Left renal pelvis (tissue), 4 donors: ENCODE measurements at places on chromosomes 5 and 9.

- no peak for DNase-seq
Observed at GRCh38 chr9:115202181-115202580, 84.2 kb upstream of the TNC start.

DNA sequence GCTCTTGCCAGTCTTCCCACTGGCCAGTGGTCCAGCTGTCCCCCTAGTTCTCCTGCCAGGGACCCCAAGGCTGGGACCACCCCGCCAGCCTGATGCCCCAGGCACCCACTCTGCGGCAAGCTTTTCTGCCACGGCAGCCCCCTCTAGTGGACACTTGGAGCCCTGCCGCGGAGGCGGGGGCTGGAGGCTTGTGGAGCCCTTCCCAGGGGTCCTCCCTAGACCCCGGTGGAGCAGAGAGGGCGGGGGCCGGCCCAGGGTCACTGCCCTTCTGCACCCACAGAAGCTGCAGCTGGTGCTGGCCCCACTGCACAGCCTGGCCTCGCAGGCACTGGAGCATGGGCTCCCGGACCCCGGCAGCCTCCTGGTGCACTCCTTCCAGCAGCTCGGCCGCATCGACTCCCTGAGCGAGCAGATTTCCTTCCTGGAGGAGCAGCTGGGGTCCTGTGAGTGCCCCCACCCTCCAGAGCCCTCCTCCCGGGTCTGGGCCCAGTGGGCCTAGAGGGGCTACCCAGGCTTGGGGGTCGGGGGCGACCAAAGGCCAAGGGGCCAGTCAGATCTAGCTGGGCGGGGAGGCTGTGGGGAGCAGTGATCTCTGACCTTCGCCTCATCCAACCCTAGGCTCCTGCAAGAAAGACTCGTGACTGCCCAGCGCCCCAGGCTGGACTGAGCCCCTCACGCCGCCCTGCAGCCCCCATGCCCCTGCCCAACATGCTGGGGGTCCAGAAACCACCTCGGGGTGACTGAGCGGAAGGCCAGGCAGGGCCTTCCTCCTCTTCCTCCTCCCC lies 9.1 kb downstream of the EGFL7 start:
- no peak for DNase-seq

DNA sequence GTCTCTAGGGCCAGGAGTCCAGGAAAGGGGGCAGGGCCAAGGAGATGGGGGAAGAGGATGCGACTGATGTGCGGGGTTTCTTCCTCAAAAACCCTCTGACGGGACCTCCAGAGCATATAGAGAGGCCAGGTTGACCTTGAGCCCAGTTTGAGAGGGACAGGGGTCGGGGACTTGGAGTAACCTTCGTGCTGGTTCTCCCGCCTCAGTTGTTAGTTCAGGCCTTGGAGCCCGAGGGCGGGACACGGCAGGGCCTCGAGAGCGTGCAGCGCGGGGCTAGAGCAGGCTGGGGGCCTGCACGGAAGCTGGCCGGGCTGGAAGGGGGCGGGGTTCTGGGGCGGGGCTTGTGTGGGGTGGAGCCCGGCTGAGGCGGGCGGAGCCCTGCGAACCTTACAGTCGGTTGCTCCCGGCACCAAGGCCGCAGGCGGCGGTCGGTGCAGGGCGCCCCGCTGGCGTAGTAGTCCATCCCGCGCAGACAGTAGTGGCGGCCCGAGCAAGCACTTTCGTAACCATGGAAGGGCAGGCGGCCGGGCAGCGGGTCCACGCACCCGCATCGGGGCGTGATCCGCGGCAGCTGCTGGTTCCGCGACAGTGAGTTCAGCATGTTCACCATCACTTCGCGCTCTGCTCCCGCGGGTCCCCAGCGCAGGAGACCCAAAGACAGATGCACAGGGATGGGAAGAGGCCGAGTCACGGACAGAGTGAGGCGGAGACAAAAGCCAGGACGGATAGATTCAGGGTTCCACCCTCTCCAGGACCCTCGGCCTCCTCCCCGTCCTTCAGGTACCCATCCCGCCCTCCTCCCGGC lies 4.0 kb upstream of the MYORG start:
- DNase-seq = no peak

DNA sequence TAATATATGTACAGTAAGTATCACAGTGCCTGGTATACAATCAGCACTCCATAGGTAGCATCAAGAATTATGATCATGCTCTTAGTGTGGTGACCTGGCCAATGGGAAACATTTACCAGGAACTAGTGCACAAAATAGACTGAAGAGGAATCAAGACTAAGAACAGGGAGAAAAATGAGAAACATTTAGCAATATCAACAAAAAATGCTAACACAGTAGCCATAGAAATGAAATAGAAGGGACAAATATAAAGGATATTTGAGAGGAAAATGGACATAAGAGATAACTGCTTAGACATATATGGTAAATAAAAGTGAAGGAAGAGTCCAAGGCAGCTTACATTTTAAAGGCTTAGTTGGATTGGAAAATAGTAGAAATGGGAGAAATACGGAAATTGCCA lies 16.5 kb upstream of the SPATA9 start:
- DNase-seq = no peak

GRCh38 chr5:180596115-180596667 lies 4.9 kb upstream of the SCGB3A1 start:
- no peak for DNase-seq

GRCh38 chr9:89534515-89535287 lies 36.8 kb upstream of the SEMA4D start:
- DNase-seq = no peak

GRCh38 chr5:67047160-67047559 lies 149.4 kb downstream of the CD180 start:
- no peak for DNase-seq

GRCh38 chr9:108333530-108333983 lies 522.2 kb downstream of the ACTL7B start:
- no peak for DNase-seq

DNA sequence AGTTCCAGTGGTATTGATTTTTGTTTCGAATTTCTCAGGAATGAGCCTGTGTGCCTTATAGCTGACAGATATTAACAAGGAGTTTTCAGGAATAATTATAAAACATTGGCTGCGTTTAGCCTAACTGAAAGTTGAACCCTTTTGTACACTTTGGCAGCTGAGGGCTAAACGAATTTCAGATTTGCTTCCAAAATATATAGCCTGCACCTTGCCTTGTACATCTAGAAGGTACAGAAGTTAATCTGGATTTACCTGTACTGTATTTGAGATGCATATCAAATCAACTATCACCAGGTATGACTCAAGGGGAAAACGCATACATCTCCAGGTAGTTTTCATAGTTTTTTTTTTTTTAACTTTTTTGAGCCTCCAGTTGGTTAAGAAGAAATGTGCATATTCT lies 1.9 kb upstream of the MSX2 start:
- no peak for DNase-seq

DNA sequence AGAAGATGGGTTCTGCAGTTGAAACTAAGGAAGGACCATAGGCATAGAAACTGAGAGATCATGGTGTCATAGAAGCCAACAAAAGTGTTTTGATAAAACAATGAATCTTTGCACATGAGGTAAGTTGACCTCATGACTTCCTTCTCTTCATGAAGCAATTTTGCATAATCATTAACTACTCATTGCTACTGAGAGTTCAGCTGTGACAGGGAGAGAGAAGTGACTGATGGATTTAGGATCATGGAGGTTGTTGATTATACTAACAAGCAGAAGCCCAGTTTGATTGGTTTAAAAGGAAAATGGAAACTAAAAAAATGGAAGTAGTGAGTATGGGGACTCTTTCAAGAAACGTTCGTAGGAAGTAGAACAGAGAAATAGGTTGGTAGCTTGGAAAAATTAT lies 51.2 kb downstream of the PARP8 start:
- no peak for DNase-seq

GRCh38 chr5:81300921-81301270 lies 491 bp upstream of the ZCCHC9 start:
- no peak for DNase-seq

- DNase-seq = no peak
Observed at GRCh38 chr9:125984461-125984860, 237.3 kb downstream of the PBX3 start.

DNA sequence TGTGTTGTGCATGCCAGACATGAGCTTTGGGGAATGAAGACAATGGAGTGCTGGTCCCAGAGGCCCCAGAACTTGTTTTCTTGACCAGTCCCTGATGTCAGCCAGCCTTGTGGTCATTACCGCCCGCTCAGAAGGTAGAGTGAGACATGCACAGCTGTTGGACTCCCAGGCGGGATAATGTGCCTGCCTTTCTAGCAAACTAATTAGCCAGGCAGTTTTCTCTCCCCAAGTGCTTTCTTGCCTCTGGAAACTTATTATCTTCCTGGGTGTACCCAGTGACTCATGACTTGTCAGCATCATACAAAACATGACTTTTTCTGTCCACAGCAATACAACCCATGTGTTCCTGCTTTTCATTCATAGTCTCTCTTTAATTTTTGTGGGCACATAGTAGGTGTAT lies 131.1 kb downstream of the RMI1 start:
- no peak for DNase-seq

GRCh38 chr5:123111502-123111901 lies 22.5 kb downstream of the PRDM6 start:
- DNase-seq = no peak

GRCh38 chr9:26946753-26947727 lies at the start of gene PLAA:
Gene PLAA (minus strand): TSS chr9:26947242. CDS start chr9:26947045, 197 bp downstream.
- peak; percentile 83 for DNase-seq

DNA sequence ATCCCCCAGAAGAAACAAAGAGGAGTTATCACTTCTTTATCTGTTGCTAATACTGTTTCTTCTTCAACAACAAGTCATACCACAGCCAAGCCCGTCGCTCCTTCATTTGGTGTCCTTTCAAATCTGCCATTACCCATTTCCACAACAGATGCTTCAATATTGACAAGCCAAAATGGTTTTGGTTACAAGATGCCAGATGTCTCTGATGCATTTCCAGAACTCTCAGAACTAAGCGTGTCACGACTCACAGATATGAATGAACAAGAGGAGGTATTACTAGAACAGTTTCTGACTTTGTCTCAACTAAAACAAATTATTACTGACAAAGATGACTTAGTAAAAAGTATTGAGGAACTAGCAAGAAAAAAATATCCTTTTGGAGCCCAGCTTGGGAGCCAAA lies 16.0 kb upstream of the HAND1 start:
- DNase-seq = no peak

DNA sequence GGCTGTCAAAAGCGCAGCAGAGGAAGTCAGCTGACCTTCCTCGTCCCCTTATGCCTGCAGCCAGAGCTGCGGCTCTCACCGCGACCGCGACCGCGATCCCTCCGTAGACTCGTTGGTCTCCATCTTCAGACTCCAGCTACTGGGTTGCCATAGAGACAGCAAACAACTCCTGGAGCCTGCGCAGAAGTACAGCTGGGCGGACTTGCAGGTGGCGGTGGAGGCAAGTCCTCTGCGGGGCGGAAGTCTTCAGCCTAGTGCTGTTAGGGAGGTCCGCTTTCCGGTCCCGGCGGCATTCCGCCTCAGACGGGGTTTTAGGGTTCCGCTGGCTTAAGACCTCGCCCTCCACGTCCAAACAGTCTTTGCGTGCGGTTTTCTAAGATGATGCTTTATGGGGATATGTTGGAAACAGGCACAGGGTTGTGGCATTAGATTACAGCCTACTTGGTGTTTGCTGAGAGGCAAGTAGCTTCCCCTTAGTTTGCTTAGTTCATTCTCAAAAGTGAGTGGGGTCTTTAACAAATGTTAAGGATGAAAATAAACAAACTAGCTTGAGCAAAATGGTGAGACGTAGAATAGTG lies at the start of gene SPAG8:
Gene SPAG8, minus strand, starts transcription at position 238 of the 578 bp plus-strand sequence. Its CDS starts 115 bp downstream, at position 123.
- DNase-seq = no peak

DNA sequence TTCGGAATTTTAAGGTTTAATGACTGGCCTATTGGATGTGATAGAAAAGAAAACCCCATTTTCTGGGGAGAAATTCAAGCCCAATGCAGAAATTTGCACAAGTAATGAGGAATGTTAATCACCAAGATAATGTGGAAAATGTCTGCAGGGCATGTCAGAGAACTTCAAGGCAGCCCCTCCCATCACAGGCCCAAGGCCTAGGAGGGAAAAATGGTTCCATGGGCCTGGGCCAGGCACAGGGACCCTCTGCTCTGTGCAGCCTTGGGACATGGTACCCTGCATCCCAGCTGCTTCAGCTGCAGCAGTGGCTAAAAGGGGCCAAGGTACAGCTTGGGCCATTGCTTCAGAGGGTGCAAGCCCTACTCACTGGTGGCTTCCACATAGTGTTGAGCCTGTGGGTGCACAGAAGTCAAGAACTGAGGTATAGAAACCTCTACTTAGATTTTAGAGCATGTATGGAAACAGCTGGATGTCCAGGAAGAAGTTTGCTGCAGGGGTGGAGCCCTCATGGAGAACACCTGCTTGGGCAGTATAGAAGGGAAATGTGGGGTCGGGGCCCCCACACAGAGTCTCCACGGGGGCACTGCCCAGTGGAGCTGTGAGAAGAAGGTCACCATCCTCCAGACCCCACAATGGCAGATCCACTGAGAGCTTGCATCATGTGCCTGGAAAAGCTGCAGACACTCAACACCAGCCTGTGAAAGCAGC lies 12.2 kb downstream of the FBXO10 start:
- no peak for DNase-seq

GRCh38 chr5:160269017-160269416 lies 39.7 kb downstream of the FABP6 start:
- no peak for DNase-seq

DNA sequence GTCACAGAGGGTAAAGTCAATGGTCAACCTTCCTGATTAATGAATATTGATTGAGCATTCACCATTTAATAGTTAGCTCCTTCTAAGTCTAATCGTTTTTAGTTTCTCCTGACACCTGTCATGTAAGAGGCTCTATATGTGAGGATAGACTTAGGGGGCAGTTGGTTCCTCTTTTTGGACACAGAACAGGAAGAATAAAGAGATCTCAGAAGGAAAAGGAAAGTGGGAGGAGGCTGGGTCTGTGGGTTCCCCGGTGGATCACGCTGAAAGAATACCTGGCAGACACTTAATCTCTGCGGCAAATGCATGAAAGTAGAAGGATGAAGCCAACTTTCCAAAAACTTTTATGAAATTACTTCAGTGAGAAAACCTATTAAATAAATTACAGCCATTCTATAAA lies 98.4 kb downstream of the PDE4D start:
- no peak for DNase-seq

- no peak for DNase-seq
Observed at GRCh38 chr5:16992006-16992405, 55.9 kb upstream of the MYO10 start.

DNA sequence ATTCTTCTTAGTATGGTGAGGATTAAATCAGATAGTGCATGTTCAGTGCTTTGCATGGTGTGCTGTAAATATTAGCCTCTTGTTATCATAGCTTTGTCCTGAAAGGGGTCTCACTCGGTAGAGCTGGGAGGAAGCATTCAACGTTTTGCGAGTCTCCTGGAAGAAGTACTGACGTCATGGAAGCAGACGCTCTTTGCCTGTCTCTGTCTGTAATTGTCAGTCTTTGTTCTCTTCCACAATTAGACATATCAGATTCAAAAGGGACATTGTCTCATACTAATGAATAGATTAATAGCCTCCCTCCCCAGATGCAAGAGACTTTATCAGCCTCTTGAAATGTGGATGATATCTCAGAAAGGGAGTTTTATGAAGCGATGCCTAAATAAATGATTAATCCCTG lies 91.8 kb upstream of the CXCL14 start:
- no peak for DNase-seq

GRCh38 chr9:22068369-22068768 lies 59.3 kb upstream of the CDKN2B start:
- DNase-seq = no peak
